Activated CD4-positive, alpha-beta T cell treated with anti-CD3 and anti-CD28 coated beads, Interleukin-2, amount 10 ng/mL, durations not matched to agents 7 days and 5 days (primary cell): ENCODE measurements at places on chromosomes 4 and X.

DNA sequence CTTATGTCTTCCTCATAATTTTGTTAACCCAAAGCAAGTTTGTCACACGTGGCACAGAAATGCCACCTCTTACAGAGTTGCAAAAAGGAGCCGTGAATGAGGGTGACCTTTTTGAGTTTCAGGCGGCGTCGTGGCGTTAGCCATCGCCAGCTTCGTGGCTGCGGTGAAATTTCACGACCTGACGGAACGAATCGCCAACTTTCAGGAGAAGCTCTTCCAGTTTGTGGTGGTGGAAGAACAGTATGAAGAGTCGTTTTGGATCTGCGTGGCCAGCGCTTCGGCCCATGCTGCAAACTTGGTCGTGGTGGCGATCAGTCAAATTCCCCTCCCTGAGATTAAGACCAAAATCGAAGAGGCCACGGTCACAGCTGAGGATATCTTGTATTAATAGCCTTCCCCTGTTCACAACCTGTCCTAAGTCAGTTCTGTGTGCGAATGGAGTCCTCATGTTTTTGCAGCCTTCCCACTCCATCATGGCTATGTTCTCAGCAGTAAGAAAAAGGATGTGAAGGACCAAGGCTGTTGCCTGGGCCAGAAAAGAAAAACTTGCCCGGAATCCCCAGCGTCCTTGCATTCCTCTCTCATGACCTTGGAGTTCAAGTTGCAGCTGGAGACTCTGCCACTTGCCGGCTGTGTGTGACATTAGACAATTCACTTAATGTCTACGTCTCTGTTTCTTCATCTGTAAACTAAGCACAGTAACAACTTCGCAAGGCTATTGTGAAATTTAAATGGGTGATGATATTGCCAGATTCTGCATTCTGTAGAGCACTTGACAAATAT lies 11.9 kb downstream of the CLRN2 start:
- no peak for DNase-seq

GRCh38 chr4:97238956-97239666 lies 904.2 kb downstream of the STPG2 start:
- no peak for DNase-seq

GRCh38 chrX:96692890-96693289 lies 8.2 kb downstream of the DIAPH2 start:
- no peak for DNase-seq

DNA sequence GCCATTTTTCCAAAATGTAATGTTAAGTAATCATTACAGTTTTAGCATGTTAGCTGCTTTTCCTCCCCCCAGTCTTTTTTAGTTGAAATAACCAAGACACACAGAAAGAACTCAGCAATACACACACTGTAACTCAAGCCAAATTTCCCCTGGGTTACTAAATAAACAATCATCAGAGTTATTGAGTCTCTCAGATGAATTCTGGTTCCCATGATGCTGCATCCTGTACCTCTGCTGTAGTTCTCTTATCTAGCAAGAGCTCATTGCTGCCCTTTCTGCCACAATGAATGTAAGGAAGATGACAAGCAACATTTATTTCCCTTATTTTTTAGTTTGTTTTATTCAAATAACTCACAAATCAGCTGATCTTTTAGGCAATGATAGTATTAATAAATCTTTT lies 185.1 kb downstream of the ARHGAP6 start:
- no peak for DNase-seq

DNA sequence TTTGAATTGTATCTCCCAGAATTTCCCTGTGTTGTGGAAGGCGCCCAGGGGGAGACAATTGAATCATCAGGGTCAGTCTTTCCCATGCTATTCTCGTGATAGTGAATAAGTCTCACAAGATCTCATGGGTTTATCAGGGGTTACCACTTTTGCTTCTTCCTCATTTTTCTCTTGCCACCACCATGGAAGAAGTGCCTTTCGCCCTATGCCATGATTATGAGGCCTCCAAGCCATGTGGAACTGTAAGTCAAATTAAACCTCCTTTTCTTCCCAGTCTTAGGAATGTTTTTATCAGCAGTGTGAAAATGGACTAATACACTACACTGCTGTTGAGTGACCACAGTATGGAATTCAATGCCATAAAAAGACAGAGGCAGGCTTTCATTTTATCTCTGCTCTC lies 12.2 kb downstream of the CENPC start:
- no peak for DNase-seq
